ENCODE measurements at places on chromosomes 7 and 10.

- no peak for DNase-seq
Observed at GRCh38 chr10:10745291-10745690, 272.4 kb upstream of the CELF2 start.

DNA sequence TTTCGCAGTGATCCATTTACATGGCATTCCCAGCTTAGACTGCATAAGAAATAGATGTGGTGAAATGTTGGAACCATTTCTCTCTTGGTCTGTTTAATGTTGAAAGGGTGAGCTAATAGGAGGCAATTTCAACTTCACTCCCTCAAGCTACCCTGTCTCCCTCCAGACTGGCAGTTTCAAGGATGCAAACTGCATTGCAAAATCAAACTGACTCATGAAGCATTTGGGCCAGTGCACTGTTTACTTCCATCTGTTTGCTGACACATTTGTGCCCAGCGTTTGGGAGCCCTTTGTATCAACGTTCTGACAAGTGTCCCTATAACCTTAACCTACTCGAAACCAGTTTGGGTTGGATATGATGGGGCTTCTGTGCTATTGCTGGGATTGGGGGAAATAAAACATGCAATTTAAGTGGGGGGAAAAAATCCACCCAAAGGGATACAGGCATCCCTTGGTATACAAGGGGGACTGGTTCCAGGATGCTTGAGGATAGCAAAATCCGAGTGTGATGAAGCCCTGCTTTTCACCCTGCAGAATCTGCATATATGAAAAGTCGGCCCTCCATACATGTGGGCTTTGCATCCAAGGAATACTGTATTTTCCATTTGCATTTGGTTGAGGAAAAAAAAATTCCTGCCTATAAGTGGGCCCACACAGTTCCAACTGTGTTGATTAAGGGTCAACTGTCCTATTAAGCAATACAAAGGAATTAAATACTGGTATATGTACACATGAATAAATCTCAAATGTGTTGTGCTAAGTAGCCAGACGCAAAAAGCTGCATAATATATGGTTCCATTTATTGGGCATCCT is 15.6 kb downstream of the RHEB start:
- peak; percentile 34 for DNase-seq

- DNase-seq, result no peak
Observed at GRCh38 chr7:143906895-143907294, 4.9 kb upstream of the TCAF1 start.

DNA sequence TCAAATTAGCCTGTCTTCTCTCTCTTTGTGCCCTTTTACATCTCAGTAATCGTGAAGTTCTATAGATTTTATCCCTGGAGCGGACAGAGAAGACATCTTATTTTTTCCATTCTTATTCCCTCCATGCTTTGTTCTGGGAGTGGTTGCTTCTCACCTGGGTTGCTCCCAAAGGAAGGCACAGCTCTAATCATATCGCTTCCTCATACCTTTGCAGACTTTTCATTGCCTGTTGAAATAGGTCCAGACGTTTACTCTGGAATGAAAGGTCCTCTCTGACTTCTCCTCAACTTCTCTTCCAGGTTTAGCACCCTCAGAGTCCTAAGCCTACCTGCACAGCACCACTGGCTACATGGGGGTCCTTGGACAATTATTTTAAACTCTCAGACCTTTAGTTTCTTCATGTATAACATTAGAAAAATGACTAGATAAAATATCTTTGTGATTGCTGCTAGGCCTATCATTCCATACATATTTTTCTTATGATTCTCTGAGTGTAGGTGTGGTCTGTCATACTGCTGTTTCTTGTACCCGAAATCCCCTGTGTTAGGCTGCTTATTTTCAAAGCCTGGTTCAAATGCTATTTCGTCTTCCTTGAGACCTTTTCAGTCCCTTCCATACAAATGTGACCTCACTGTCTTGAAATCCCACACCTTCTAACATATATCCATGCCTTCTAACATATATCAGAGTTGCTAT is 418.1 kb downstream of the GFRA1 start:
- DNase-seq, result no peak

DNA sequence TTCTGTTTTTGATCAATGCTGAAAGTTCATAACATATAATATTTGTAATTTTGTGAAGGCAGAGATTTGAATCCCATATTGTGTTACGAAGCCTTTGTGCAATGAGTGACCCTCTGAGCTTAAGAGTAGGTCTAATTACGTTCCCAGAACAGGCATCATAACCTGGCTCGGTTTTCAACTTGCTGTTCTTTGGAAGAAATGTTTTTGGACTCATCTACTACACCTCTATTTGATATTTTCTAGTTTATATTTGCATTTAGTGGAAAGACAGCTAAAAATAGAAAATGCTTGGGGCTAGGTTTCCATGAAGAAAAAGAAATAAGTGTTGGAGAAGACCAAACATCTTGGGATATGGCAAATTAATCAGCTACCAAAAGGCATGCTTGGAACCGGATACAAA is 234.8 kb downstream of the AGMO start:
- no peak for DNase-seq

GRCh38 chr7:77913977-77914607 is 115.5 kb downstream of the PHTF2 start:
- DNase-seq, result no peak

DNA sequence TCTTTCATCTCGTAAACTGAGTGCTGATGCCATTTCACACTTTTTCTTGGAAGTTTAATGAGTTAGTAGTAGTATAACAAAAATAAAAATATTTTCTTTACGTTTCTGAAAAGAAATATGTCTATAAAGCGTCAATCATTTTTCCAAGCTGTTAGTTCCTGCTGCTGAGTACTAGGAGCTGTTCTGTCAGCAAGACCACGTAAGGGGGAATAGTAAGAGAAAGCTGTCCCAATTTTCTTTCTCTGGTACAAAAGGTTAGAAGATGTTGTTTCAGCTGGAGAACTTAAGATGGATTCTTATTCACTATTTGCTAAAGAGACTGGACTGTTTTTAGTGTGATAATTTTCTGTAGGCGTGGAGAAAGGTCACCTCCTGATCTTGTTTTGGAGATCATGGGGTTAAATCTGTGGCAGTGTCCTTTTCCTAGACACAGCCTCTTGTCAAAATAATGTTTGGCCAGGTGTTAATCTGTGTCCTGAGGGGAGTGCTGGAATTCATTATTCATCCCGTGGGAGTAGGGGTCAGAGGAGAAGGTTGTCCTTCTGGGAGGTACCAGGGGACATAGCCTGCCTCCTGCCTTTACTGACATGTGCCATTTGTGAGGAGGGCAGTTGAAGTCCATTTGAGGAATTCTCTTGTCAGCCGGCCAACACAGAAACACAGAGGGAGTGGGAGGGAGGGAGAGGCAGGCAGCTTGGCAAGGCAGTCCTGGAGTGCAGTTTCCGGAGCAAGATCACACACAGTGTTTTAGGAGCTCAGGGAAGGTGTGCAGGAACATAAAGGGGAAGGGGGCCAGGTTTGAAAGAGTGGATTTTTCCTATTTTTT is 368.7 kb downstream of the AUTS2 start:
- no peak for DNase-seq

DNA sequence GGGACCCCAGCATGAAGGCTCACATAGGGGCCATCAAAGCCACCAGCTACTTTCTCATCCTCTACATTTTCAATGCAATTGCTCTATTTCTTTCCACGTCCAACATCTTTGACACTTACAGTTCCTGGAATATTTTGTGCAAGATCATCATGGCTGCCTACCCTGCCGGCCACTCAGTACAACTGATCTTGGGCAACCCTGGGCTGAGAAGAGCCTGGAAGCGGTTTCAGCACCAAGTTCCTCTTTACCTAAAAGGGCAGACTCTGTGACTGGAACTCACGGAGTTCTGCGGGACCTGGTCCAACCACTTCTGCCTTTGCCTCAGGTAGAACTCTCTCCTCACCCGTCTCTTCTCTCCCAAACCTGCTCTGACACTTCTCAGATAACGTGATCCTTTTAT is 945 bp downstream of the TAS2R40 start:
- DNase-seq, result no peak

DNA sequence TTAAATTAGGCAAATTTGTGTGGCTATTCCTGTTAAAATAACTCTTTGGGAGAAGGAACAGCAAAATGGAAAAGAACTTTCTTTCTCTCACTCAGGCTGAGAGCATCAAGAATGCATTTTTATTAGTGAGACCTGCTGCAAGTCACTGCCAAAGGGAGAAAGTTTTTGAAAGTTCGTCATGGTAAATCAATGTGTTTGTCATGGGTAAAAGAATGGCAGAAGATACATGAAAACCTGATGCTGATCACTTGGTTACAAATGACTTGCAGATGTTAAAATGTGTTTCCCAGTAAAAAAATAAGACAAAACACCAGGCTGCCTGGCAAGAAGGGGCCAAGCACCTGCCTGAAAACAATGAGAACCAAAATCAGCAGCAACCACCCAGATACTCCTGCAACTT is 484.7 kb upstream of the NRP1 start:
- no peak for DNase-seq

- no peak for DNase-seq
Observed at GRCh38 chr10:46006219-46006618, 24.2 kb downstream of the NCOA4 start.

DNA sequence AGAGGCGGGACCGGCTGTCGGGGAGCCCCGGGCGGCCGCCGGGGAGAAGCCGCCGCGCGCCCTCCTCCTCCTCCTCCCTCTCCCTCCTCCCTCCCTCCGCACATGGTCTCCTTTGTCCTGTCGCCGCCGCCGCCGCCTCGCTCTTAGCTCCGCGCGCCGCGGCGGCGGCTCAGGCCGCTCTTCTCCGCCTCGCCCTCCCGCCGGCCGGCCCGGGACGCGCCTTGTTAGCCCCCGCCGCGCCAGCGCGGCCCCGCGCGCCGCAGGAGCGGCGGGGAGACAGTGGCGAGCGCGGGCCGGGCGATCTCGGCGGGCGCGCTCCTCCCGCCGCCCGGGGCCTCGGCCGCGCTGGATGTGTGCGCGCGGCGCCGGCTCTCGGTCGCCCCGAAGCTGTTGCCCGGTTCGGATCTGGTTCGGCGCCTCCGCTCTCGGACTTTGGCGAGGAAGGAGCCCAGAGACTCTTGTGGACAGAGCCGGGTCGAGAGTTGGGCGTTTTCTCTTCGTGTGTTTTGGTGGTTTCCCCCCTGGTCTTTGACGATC is 437.4 kb upstream of the GALNT17 start:
- DNase-seq, result peak; percentile 77

DNA sequence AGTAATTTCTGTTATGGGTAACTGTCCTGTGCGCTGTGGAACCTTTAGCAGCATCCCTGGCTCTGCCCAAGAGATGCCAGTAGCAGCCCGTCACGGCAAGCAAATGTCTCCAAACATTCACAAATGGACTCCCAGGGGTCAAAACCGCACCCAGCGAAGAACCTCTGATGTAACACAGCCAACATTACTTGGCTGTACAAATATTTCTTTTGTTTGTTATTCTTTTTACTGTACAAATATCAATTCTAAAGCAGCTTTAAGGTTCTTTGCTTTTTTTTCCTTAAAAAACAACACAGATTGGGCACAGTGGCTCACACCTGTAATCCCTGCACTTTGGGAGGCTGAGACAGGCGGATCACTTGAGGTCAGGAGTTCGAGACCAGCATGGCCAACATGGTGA is 182.5 kb downstream of the KMT2E start:
- no peak for DNase-seq

DNA sequence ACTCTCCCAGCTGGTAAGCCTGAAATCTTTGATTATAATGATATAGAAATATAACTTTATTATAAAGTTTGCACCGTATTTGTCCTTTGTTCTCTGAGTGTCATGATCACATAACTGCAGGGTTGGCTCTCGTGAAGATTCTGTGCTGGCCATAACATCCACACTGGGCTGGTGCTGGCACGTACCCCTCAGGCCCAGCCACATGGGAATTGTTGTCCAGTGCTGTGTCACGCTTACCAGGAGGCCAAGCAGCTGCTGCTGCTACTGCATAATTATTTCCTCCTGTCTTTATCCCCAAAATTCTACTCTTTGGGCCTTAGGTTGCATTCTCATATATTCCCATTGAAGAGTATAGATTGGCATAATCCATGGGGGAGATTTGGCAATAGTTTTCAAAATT is 20.8 kb upstream of the UCN3 start:
- no peak for DNase-seq

GRCh38 chr10:75436896-75437295 is 5.5 kb downstream of the LRMDA start:
- no peak for DNase-seq

GRCh38 chr10:57657164-57657765 is 610.4 kb downstream of the IPMK start:
- DNase-seq, result peak; percentile 79

DNA sequence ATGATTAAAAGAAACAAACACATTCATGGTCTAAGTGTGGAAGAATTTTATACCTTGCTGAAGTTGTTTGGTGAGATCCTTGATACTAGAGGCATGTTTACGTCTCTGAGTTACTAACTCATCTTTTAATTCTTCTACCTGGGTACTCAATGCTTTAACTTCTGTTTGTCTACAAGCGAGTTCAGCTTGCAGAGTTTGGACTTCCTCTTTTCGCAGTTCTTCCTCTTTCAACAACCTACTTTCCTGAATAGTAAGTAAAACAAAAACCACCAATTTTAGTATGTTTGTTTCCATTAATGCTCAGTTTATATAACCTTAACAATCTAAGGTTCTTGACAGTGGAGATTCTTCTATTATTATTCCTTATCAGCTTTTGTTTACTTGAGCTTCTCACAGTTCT is 42.9 kb downstream of the CCDC186 start:
- DNase-seq, result no peak

DNA sequence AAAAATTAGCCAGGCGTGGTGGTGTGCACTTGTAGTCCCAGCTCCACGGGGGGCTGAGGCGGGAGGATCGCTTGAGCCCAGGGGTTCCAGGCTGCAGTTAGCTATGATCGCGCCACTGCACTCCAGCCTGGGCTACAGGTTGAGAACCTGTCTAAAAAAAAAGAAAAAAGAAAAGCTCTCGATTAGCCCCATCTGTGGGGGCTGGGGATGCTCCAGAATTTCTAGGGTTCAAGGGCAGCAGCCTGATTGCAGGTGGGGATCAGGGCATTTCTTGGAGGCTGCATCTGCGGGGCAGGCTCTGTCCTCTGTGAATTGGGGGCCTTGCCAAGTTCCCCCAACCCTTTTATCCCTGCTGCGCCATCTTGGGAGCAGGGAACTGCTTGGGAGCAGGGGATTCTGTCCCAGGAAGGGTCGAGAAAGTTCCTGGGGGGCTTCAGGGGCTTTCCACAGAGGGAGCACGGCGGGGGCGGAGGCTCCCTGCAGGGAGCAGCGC is 651 bp upstream of the ARPC1A start:
- peak; percentile 53 for DNase-seq

All from DMS53 (cell line).